Stimulated activated naive CD8-positive, alpha-beta T cell treated with anti-CD3 and anti-CD28 coated beads, Interleukin-15, Interleukin-2, amounts not matched to agents 100 U/mL and 50 U/mL, for 24 hours (primary cell): ENCODE measurements at places on chromosomes 7 and 10.

DNA sequence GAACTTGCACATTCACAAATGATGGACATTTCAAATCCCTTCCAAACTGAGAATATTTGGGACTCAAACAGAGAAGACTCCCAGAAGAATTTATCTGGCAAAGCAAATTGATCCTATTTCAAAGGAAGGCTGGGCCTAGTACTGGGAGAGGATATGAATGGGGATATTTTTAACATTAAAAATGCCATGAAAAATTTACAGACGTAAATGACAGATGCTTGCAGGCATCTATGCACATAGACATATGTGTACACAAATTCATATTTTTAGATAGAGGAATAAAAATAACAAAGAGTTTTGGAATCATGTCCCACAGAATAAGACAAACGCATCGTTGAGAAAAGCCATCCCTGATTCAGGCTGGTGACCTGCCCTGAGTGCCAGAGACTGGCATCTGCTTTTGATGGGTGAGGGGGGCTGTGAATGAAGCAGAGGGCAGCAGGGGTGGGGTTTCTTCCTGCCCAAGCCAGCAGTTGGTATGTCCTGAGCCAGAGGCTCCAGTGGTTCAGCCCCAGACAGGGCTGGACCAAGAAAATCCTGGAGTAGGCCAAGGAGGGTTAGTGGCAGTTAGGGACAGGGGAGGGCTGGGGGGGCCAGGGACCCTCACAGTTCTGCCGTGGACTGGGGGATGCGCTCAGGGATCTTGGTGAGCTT is 138.5 kb downstream of the SLIT1 start:
- no peak for DNase-seq

GRCh38 chr7:97174303-97174702 is 56.8 kb downstream of the SDHAF3 start:
- DNase-seq, result no peak

GRCh38 chr7:49638166-49638565 is 135.3 kb upstream of the VWC2 start:
- DNase-seq, result no peak

DNA sequence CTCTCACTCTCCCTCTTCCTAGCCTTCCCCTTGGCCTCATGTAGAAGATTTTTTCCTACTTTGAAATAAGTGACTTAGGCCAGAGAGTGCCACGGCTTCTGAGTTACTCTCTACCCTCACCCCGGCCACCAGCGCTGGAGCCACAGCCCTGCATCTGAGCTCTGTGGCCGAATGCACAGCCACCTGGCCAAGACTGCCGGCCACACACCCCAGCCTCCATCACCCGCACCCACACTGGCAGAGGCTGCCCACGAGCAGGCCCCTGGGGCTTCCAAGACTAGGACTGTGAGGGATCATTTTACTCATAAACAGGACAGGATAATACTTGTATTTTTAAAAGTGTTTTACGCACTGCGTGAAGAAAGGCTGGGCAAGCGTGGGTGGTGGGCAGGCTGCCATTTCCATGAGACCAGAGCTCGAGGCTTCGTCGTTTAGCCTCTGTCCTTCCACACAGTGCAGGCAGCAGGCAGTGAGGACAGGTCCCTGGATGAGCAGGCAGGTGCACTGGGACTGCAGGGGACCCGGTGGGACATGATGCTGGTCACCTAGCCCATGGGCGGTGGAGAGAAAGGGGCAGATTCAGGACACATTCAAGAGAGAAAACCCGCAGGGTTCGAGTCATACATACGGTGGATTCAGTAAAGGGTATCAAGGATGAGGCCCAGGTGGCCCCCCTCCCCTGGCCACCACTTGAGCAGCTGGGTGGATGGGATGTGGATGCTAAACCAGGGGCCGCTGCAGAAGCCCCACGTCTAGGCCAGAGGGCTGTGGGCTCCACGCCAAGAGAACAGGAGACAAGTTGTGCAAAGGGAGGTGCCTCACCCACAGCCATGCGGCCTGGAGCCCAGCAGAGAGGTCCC is 35.5 kb upstream of the RNF32 start:
- DNase-seq, result no peak

GRCh38 chr7:147999962-148000361 is 590.6 kb upstream of the C7orf33 start:
- DNase-seq, result no peak

DNA sequence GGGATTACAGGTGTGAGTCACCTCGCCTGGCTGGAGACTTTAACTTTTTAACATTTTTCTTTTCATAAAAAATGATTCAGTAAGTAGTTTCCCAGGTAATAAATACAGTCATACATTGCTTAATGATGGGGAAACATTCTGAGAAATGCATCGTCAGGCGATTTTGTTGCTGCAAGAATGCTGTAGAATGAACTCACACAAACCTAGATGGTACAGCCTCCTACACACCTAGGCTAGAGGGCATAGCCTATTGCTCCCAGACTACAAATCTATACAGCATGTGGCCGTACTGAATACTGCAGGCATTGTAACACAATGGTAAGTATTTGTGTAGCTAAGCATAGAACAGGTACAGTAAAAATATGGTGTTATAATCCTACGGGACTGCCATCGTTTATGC is 108.5 kb upstream of the SFMBT2 start:
- no peak for DNase-seq

- DNase-seq, result no peak
Observed at GRCh38 chr7:92177362-92177761, 1.6 kb downstream of the LRRD1 start.

- DNase-seq, result no peak
Observed at GRCh38 chr7:33243319-33243881, 114.0 kb downstream of the BBS9 start.

- DNase-seq, result no peak
Observed at GRCh38 chr7:4233146-4233545, 448.9 kb upstream of the FOXK1 start.

DNA sequence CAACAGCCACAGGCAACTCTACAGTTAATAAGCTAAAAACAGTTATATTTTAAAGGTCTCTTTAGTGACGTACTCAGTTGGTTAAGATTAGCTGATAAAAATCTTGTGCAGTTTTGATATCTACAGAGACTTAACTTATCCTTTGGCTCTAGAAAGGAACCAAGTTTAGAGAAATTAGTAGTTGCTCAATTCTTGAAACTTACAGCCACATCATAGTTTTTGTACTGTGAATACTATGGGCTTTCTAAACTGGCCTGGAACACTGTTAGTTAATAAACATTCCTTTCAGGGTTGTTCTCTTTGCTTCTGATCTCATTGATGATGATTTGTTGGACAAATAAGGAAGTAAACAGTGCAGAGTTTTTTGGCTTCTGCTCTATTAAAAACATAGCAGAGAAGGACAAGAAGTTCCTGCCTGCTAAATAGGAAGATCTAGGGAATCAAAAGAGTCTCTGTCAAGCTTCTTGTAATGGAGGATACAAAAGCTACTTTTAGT is 73.1 kb downstream of the MKLN1 start:
- DNase-seq, result no peak

GRCh38 chr10:60769406-60769805 is 8.9 kb upstream of the CDK1 start:
- DNase-seq, result no peak

DNA sequence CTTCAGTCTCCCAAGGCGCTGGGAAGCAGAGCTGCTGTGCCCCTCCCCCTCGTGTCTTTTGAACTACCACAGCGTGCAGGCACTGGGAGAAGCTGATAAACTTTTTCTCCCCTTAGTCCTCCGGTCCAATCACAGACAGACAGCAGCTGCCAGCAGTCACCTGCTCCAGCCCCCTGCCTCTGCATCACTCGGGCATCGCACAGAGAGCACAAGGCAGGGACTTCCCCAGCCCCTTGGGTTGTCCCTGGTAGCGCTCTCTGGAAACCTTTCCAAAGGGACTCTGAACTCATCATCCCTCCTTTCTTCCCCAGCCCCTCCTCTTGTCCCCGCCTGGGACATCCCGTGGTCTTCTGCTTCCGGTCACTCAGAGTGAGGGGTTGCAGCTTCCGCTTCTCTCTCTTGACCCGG is 1.4 kb upstream of the NEUROG3 start:
- no peak for DNase-seq

GRCh38 chr10:132192991-132193665 is 6.4 kb downstream of the DPYSL4 start:
- no peak for DNase-seq

GRCh38 chr7:84123965-84124547 is 70.5 kb downstream of the SEMA3A start:
- no peak for DNase-seq

- DNase-seq, result no peak
Observed at GRCh38 chr10:71040343-71040742, 152.0 kb upstream of the PCBD1 start.

GRCh38 chr7:131624536-131624935 is 68.1 kb upstream of the PODXL start:
- no peak for DNase-seq
